ENCODE measurements at places on chromosomes 6 and 20. TPM values are rescaled to one million over a fixed set of nuclear protein-coding genes. Genes with fewer than 3 reads are reported as not detected.

- DNase-seq: no peak
Observed at GRCh38 chr6:80145921-80146320, 39.5 kb downstream of the BCKDHB start.

- no peak for DNase-seq
Observed at GRCh38 chr20:23446505-23446904, 6.2 kb downstream of the CST11 start.

DNA sequence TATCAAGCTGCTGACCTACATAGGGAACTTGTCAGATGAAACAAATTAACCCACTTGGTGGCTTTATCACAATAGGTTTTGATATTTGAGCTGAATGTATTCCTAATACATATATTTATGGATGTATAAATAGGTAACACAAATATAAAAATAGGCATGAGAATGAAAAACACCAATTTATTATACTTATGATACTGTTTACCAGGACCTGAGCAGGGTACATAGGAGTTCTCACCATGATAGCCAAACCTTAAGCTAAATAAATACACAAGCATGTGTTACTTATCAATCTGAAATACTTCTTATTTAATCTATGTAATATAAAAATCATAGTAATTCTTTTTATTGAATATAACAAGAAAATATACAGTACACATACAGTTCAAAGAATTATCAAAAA, 25.0 kb downstream of the ASCC3 start:
- no peak for DNase-seq

DNA sequence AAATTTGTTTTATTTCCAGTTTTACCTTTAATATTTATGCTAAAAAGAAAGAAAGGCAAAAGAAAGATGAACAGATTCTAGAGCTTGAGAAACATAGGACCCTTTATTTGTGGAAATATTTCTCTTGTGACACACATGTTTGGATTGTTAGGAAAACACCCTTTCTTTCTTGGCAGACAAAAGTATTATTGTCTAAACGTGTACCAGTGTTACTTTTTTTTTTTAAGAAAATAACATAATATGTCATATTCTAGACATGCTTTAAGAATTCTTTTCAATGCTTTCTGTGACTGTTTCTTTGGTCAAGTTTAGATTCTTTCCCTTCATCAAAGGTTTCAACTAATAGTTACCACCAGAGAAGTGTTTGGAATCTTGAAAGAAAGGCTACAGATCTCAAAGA, 183.4 kb upstream of the CNR1 start:
- DNase-seq: no peak

DNA sequence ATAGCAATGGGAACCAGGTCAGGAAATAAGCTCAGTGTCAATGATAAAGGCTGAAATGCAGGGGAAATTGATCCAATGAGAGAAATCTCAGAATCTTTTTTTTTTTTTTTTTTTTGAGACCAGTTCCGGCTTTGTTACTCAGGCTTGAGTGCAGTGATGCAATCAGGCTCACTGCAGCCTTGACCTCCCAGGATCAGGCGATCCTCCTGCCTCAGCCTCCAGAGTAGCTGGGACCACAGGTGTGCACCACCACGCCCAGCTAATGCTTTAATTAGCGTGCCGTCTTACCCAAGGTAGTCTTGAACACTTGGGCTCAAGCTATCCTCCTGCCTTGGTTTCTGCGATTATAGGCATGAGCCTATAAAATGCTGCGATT, 296.5 kb downstream of the ZNF217 start:
- DNase-seq: no peak

DNA sequence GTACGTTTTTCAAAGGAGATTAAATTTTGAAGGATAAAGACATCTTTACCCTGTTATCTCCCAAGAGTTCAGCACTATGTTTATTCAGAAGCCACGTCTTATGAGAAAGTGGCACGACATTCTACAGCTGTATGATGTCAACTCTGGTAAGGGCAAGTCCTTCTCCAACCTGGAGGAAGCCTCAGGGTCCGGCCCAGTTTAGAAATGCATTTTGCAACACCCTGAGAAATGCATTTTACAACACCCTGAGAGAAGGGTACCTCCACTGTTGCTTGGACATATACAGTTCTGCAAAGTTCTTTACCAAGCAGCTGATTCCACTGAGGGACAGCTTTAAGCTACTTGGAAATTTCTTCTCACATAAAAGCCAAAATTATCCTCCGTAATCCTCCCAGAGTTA, 17.5 kb downstream of the NAPB start:
- DNase-seq: no peak

- no peak for DNase-seq
Observed at GRCh38 chr20:8722277-8722928, 346.5 kb upstream of the PLCB4 start.

GRCh38 chr6:22906091-22906549, 336.8 kb downstream of the HDGFL1 start:
- no peak for DNase-seq

DNA sequence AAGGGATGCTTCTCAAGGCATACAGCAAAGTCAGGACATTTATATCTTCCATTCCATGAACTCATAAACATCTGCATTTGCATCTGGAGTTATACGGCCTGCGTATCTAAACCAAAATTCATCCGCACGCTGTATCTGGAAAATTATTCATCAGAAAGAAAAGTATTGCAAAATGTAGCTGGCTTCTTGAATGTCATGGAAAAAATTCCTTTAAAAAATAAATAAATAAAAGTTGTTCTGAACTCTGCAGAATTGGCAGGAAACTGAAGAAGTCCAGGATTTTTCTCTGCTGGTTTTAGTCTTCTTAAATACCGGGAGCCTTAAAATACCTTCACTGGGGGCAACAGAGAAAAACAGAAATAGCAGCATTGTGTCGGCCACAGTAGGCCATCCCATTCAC, 23.7 kb upstream of the FOXF2 start:
- DNase-seq: peak; percentile 51

DNA sequence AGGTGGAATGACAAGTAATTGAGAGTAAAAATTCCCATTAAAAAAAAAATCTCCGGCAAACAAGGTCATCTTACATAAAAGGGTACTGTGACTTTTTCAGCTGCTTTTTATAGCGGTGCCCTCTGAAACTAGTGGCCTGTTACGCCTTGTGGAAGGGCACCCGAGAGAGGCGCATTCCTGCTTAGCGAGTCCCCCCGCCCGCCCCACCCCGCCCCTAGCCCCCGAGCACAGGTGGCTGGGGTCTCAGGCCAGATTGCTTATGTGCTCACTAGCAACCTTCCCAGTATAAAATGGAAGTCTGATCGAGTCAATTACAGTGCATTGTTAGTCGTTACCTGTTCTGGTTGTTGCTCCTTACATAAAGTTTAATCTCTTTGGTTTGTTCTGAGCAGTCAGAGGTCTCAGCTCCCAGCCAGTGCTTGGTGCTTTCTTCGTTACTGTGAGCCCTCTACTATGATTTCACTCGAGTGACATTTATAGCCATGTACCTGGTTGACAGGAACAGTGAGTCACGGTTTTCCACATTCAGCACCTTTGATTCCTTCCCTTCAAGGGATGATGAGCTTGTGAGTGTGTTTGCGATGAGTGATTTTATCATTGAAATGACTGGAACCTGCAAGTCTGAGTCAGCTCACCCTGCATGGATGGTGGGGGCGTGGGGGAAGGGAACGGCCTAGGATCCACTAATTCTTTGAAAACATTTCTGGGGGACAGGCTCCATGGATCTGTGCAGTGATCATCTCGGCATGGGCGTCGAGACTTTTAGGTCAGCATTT, 47.6 kb downstream of the ZDHHC14 start:
- DNase-seq: no peak

DNA sequence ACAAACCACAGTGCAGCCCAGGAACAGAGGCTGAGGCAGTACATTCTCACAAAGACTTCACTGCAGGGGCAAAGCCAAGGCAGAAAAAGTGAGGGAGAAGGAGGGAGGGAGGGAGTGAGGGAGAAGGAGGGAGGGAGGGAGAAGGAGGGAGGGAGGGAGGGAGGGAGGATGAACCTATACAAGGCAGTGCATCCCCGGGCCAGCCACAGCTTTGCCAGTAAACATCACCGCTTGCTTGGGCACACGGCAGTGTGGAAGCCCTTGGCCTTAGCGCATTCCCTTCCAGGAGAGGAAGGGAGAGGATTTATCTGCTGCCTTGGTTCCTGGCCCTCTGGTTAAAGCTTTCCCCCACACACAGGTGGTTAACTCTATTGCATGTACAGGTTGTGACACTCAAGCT, 234.0 kb downstream of the PTPRT start:
- no peak for DNase-seq

DNA sequence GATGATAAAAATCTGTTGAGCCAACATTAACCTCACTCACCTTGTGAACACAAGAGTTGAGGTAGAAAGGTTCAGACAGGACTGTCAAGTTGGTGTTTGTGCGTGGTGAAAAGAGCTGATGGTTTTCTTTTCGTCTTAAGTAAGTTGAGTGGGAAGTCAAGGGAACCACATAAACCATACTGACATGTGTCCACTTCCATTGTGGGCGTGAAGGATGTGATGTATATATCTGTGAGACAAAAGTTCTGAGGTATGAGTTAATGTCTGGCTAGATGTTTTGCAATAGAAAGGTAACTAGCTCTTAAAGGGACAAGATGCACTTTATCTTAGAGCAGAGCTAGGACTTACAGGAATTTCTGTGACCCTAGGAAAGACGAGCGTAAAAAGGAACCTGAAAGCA, 1272.1 kb upstream of the ADGRB3 start:
- DNase-seq: no peak

- no peak for DNase-seq
Observed at GRCh38 chr6:33694401-33694931, 17.0 kb downstream of the UQCC2 start.

- DNase-seq: peak; percentile 6
Observed at GRCh38 chr6:37860226-37860839, 40.8 kb downstream of the ZFAND3 start.

GRCh38 chr20:41086402-41087324, 50.7 kb upstream of the PLCG1 start:
- no peak for DNase-seq

DNA sequence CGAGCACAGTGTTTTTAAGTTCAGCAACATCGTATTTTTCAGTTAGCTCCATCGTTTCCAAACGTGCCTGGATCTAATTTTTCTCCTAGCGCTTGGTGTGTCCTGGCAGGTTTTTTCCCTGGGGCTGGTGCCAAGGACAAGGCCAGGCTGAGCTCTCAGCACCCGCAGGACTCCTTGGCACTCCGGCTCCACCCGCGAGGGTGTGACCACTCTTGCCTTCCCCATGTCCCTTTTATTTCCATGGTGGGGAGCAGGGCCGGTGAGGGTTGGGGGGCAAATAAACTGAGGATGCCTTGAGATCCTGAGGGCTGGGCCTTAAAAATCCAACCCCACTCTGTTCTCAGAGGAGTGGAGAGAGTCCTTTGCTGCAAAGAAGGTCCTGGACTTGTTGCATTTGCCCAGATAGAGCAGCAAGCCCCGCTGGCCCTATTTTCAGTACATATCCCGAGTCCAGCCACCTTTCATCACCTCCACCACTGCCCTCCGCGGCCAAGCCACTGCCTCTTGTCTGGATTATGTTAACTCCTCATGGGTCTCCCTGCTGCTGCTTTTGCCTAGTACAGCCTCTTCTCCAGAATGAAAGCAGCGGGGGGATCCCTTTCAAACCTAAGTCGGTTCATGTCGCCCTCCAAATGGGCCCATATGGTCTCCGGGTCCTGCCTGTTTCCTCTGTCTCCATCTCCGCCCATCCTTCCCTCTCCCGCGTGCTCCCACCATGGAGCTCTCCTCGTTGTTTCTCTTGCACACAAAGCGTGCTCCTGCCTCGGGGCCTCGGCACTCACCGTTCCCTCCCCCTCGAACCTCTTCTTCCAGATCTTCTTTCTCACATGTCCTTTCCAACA, 4.5 kb upstream of the RAB44 start:
- DNase-seq: no peak

GRCh38 chr6:44234101-44235025, 11.0 kb downstream of the SLC29A1 start:
- DNase-seq: no peak

DNA sequence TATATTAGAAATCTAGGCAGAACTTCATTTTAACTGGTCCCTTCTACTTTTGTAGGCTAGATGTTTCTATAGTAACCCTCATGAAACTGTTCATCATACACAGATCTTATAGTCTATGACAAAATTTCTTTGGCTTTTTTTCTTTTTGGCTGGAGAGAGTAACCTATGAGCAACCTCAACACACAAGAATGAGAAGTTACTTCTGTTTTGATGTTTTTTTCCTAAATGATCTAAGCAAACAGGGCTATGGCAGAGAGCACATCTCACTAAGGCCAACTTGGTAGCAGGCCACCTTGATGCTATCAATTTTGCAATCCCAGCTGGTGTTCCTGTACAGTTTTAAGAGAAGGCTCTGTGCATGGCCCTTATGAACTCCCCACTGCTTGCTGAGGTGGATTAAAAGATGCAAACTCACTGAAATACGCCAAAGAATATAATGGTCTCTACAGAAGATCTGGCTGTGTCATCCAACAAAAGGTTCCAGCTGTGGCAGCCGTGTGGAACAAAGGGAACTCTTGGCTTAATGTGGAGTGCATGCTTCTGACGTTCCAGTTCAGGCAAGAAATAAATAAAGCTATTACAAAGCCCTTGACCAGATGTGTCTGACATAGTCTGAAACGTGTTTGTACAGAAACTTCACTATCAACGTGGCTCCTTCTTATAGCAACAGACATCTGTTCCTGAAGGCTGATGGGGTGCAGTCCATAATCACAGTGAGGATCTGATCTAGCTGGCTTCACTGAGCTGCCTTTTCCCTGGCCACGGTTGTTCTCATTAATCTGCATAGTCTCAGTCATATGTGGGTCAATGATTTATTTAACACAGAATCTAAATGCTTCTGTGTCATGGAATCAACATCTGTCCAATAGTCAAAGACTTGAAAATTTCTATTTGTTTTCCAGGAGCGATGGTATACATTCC, 481.1 kb downstream of the BMP2 start:
- peak; percentile 77 for DNase-seq

DNA sequence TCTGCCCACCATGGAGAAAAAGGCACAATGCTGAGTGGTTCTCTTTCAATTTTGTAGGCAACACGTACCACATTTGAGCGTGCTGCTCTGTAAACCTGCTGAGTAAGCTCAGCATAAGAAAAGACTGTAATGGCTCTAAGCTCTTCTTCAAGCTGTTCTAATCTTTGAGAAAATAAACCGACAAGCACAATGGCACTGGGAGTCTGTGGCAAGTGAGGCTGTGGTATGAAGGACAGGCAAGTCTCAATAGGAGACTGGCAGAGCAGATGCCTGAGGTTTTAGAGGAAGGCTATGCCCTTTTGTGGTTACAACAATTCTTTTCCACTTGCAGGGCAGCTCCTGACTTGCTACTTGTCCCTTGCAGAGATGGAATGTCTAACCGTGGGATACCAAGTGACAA, 136.7 kb upstream of the EXOC2 start:
- no peak for DNase-seq

Gene TSPO2
- 0.70 TPM for polyA plus RNA-seq

Gene SCUBE3
- 0.82 TPM for polyA plus RNA-seq

Gene HLA-DQA2
- 0.27 TPM for polyA plus RNA-seq
